ENCODE measurements at places on chromosomes 3 and 15. TPM values are rescaled to one million over a fixed set of nuclear protein-coding genes. Genes with fewer than 3 reads are reported as not detected.

DNA sequence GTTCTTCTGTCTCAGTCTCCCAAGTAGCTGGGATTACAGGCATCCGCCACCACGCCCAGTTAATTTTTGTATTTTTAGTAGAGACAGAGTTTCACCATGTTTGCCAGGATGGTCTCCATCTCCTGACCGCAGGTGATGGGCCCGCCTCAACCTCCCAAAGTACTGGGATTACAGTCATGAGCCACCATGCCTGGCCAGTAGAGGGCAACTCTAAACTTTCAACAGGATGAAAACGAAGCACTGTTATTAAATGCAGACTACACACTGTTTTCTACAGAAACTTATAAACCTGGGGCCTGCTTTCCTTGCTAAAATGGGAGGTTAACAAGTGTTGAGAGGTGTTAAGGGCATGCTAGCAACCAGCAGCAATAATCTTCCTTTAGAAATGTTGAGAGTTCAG is 7.6 kb downstream of the ARPC4 start:
- DNase-seq: no peak

C3orf20 gene
- total RNA-seq: not detected

ISLR gene
- not detected for total RNA-seq

DNA sequence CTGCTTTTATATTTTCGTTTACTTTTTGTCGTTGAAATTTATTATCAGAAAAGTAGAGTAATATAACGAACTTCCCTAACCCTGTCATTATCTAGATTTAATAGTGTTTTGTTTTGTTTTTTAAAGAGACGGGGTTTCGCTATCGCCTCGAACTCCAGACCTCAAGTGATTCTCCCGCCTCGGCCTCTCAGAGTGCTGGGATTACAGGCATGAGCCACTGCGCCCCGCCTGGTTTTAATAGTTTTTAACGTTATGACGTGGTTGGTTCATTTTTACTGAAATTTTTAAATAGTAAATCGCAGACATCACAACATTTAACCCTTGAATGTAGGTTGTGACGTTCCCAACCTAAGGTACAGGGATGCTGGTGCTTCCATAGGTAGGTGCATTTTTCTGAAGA is 1.0 kb downstream of the NGRN start:
- DNase-seq: peak; percentile 16

FAM43A gene
- total RNA-seq: 1.3 TPM

DUOX1 gene
- total RNA-seq: 16.9 TPM

PLSCR5 gene
- total RNA-seq: not detected

DNA sequence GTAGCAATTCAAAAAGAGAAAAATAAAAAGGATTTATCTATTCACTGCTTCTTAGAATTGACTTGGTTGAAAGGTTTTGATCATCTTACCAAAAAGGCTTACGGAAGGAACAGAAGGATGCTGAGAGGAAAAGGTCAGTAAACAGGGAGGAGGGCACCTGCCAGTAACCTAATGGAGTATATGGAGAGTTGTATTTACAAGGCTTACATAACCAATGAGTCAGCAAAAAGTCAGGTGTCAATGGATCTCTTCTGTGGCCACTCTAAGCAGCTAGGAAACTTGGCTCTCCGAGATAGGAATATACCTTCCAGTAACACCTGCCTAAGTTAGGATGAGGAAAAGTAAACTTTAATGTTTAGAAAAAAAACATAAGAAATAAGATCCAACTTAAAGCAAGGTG is 80.5 kb upstream of the PLXND1 start:
- DNase-seq: peak; percentile 49

- peak; percentile 20 for DNase-seq
Observed at GRCh38 chr3:145983101-145983500, 177.9 kb downstream of the PLOD2 start.

DNA sequence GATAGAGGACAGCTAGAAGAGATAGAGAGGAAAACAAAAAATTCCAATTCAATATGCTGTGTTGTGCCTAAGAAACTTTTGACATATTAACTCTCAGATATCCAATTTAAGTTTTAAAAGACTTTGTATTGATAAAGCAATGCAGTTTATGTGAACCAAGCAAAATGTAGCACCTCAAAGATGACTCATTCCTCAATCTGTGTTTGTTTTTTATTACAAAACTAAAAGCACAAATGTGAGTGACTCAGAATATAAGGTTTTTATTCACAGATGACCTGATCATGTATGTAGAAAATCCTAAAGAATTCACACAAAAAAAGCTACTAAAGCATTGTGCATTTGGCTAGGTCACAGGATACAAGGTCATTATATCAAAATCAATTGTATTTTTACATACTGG is 11.1 kb downstream of the HCLS1 start:
- DNase-seq: peak; percentile 47

DNA sequence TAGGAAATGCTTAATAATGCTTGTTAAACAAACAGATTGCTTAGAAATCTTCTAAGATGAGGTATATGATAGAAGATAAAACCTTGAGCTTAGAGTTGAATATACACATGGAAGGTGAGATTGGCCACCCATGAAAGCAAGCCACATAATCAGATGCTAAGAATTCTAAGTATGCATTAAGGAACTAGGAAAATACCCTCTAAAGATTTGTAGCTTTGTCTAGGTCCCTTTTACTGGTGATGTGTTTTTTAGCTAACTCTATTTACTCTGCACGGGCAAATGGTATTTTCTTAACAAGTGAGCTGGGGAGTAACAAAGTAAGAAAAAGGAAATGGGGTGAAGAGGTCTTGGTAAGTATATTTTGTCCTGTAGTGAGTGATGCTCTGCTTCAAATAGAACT is 310.3 kb downstream of the OXSM start:
- no peak for DNase-seq

GRCh38 chr3:36669764-36670163 is 94.6 kb downstream of the DCLK3 start:
- no peak for DNase-seq

DNA sequence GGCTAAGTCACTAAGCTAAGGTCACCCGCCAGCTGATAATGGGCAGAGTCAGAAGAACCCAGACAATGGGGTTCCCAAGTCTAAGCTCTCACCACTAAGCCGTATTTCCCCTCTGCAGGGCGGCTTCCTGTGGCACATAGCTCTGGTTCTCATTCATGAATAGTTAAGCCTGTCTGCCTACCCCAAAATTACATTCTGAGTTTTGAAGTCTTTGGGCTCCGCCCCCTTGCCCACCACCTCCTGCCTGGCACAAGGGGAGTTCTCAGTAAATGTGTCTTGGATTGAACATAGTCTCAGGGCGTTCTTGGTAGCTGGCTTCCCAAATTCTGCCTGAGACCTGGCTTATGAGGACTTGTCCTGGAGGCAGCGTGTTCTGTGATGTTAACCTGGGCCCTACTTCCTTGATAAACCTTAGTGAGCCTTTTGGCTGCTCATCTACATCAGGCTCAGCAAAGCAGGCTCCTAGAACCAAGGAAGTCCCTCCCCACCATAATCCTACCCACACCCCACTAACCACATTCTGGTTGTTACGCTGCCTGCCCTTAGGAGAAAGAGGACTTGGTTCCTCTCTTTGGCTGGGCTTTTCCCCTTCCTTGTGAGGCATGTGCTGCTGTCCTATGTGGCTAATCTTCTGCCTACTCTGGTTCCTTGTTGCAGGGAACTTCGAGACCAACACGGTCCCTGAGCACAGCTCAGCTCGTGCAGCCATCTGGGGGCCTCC is 54.9 kb downstream of the STARD5 start:
- DNase-seq: no peak
